ENCODE measurements at places on chromosomes 6 and 20.

GRCh38 chr20:53162251-53162835, 190.2 kb downstream of the TSHZ2 start:
- peak; percentile 3 for DNase-seq

DNA sequence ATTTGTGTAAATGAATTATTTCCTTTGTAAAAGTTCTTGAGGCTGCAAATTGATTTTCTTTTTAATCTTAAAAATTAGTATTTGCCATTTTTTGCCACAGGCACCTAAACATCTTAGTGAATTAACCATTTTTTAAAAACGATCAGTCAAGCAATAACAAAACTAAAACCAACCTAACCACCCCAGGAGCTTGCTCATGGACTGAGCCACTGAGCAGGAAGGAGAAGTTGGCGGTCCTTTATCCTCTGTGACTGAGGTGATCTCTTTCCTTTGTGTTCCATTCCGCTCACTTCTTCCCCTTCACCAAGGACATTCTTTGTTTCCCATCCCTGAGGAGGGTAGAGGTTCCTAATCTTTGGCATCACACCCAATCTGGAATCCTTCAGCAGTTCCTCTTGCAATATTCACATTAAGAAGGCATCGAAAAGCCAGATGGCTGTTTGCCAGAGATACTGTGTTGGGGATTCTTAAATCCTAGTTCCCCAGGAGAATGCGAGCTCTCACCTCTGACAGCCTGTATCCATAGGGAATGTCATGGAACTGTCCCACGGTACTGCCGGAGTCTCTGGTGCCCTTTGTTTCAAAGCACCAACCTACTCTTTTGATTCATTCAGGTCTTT, 30.5 kb downstream of the RPRD1B start:
- no peak for DNase-seq

GRCh38 chr20:10578607-10579006, 95.2 kb downstream of the JAG1 start:
- DNase-seq: peak; percentile 71

DNA sequence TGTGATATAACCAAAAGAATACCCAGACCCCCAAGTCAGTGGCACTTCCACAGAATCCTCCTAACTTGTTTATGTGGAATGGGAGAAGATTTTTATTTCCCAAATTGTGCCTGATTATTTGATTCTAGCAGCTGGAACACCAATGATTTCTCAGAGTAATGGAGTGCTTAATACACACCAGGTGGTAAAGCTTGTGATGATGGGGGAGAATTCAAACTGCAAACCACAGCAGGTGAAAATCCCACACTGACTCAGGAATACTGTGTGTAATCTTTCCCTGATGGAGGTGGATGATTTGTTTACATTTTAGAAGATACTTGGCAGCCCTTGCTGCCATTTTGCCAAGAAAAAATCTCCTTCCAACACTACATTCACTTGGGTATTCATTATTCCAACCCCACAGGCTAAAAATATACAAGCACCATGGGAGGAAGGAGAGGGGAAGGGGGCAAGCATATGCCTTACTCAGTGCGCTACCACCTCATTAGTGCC, 212.7 kb upstream of the PLN start:
- DNase-seq: peak; percentile 41

- no peak for DNase-seq
Observed at GRCh38 chr6:13868236-13868635, 53.9 kb upstream of the MCUR1 start.

- no peak for DNase-seq
Observed at GRCh38 chr6:109343518-109343917, 38.7 kb downstream of the CD164 start.

- no peak for DNase-seq
Observed at GRCh38 chr20:46399401-46399800, 7.0 kb downstream of the ELMO2 start.

DNA sequence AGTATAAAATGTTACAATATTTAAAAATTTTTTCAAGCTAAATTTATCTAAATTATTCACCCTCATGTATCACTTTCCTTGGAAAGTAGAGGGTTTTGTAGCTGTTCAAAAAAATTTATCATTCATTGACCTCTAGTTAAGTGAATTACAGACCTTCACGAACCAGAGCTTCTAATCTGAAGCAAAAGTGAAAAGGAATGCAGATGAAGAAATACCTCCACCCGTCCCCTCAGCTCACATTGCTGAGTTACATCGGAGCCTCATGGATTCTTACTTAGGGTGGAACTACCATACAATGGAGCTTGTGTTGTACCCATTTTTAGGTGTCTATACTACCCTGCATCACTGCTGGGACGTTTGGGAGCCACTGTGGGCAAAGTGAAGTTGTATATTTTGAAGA, 146.2 kb upstream of the NEDD9 start:
- DNase-seq: no peak

DNA sequence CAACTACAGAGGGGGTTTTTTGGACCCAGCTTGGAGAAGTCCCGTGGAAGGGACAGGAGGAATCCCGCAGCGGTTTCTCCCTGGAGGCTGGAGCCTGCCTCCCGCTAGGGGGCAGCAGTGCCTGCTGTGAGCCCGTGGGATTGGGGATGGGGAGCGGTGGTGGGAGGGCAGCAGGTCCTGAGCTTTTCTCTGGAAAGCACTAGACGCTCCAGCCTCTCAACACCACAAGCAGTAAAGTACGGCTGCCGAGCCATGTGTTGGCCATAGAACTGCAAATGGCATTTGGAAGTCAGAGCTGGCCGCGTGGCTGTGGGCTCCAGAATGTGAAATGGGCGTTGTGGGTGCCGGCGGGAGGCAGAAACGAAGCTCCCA, 47.8 kb downstream of the GMPR start:
- peak; percentile 18 for DNase-seq

DNA sequence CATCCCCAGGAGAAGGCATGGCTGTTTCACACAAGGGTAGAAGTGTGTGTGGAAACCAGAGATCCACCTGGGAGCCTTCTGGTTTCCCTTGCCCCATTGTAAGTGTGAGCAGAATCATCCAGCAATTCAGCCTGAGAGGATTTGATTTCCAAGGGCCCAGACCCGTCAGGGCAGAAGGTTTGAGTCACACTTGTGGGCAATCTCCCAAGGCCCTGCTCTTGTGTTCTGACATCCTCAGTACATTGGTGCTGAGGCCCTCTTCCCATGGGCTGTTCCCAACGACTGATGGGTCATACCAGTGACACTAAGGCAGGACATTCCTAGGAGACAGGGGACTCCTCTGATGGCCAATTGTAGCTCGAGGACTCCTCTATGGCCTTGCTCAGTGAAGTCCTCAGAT, 58.2 kb upstream of the POLR1H start:
- DNase-seq: peak; percentile 40

- no peak for DNase-seq
Observed at GRCh38 chr6:7954477-7955200, 44.1 kb upstream of the TXNDC5 start.

DNA sequence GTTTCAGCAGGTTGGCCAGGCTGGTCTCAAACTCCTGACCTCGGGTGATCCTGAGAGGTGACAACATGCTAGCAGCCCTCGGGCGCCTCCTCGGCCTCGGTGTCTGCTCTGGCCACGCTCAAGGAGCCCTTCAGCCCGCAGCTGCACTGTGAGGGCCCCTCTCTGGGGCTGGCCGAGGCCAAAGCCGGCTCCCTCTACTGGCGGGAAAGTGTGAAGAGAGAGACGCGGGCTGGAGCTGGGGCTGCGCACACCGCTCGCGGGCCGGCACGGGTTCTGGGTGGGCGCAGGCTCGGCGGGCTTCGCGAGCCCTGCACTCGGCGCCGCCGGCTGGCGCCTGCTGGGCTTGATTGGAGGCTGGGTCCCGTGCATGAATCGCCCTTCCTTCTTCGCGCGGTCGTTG, 80.8 kb upstream of the RBM24 start:
- no peak for DNase-seq

DNA sequence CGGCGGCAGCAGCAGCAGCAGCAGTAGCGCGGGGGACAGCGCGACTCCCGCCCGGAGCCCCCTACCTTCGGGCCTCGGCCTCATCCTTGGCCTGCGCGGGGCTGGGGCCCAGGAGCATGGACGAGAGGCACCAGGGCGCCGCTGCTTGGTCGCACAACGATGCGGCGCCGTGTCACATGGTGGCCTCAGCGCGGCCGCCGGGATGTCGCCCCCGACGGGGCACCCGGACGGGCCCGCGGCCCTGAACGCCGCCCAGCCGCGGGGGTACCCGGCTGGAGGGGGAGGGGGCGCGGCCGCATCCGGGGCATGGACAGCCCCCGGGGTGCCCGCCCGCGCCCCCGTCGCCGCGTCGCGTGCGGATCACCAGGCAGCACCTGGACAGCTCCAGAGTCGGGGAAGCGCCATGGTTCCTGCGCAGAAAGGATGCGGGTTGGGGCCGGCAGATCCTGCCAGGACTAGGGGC, 57.1 kb downstream of the CDH22 start:
- DNase-seq: no peak

DNA sequence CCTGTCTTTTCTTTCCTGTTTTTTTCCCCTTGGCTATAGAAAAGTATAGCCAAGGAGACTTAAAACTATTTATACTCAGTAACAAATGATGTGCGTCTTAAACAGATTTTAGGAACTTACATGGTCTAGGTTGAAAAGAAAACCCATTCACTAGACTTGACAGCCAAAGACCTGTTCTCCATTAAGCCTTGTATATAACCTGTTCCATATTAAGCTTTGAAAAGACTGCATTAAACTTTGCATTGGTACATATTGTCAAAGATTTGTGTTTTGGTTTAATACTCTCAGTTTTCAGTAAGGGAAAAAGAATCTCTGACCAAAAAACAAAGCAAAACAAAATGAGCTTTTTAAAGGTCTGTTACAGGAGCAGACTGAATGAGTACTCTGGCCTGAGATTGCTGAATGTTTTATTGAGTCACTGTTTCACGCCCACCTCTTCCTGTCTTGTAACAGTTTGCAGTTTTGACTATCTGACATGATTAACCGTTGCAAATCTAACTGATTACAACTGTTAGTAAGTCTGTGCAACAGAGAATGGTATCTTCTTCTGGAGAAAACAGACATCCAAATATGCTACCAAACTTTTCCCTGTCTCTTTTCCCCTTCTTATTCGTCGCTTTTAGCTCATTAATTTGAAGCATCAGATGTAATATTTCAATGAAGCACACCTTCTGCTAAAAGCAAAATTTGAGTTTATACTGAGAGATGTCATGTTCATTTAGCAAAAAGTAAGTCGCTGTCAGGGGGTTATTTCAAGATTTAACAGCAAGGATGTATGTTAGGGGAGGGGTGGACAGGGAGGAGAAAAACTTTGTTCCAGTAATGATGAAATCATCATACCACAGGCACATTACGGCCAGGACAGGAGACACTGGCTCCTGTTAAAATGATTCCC, 59.1 kb upstream of the SUPT3H start:
- DNase-seq: no peak

Measured in myocyte (in vitro differentiated cells).